Activated naive CD4-positive, alpha-beta T cell treated with anti-CD3 and anti-CD28 coated beads, Interleukin-2, amount 10 ng/mL, durations not matched to agents 7 days and 5 days (primary cell): ENCODE measurements at places on chromosomes 1 and 21.

GRCh38 chr1:53575141-53575954 is 116.1 kb downstream of the DMRTB1 start:
- no peak overlapping the region for H3K27ac ChIP-seq
- H3K36me3 ChIP-seq, result no peaks in the 10 kb centered on the region
- no peak overlapping the region for H3K4me3 ChIP-seq
- no peak for DNase-seq
- H3K4me1 ChIP-seq, result no peaks in the 10 kb centered on the region

DNA sequence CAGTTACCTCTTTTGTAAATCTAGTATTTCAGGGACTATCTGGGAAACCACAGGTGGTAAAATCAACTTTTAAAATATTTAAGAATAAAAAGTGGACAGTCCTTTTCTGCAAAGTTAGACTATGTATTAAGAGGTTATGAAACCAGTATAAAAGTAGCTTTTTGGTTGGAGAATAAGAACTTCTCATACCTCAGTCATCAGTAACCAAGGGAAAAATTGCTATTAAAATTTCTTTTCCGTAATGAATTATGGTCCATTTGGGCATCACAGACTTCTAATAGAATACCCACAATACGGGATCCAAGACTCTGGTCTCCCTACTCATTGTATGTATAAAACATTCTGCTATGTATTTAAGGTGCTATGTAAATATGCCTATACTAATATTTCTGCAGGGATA is 51.9 kb downstream of the ABL2 start:
- H3K4me1 ChIP-seq, result no peaks in the 10 kb centered on the region
- H3K4me3 ChIP-seq, result no peak overlapping the region
- H3K27ac ChIP-seq, result no peak overlapping the region
- DNase-seq, result no peak
- H3K36me3 ChIP-seq, result no peaks in the 10 kb centered on the region

GRCh38 chr1:230303822-230304221 is 122.3 kb downstream of the PGBD5 start:
- peaks cover 14% of the 10 kb centered on the region for H3K27me3 ChIP-seq
- H3K27ac ChIP-seq, result no peak overlapping the region
- peaks cover 11% of the 10 kb centered on the region for H3K4me1 ChIP-seq
- no peak overlapping the region for H3K4me3 ChIP-seq
- H3K36me3 ChIP-seq, result no peaks in the 10 kb centered on the region
- DNase-seq, result no peak

GRCh38 chr1:40389871-40390560 is 16.5 kb downstream of the SMAP2 start:
- peak overlapping the region; percentile 55 for H3K4me3 ChIP-seq
- DNase-seq, result peak; percentile 31

- H3K27ac ChIP-seq, result no peak overlapping the region
- H3K4me1 ChIP-seq, result no peaks in the 10 kb centered on the region
- no peak for DNase-seq
- no peaks in the 10 kb centered on the region for H3K27me3 ChIP-seq
Measured at GRCh38 chr21:39156024-39156423, 27.2 kb downstream of the PSMG1 start.

- H3K4me1 ChIP-seq, result no peaks in the 10 kb centered on the region
- no peaks in the 10 kb centered on the region for H3K36me3 ChIP-seq
- DNase-seq, result peak; percentile 72
Measured at GRCh38 chr1:204941421-204942338, 71.0 kb downstream of the NFASC start.

GRCh38 chr1:44237721-44238457 is 24.6 kb downstream of the DMAP1 start:
- H3K4me3 ChIP-seq, result no peak overlapping the region
- no peaks in the 10 kb centered on the region for H3K36me3 ChIP-seq
- DNase-seq, result peak; percentile 57
- peaks cover 7% of the 10 kb centered on the region for H3K4me1 ChIP-seq
- no peaks in the 10 kb centered on the region for H3K27me3 ChIP-seq

- H3K4me3 ChIP-seq, result no peak overlapping the region
- no peaks in the 10 kb centered on the region for H3K27me3 ChIP-seq
- no peak for DNase-seq
- H3K4me1 ChIP-seq, result no peaks in the 10 kb centered on the region
- H3K27ac ChIP-seq, result no peak overlapping the region
Measured at GRCh38 chr1:65478379-65479026, 58.0 kb downstream of the LEPR start.

GRCh38 chr1:110390692-110391245 is at the start of gene SLC16A4:
Gene SLC16A4 (minus strand): TSS chr1:110391026. CDS start chr1:110389323, 1,703 bp downstream.
- H3K4me1 ChIP-seq, result peaks cover 5% of the 10 kb centered on the region
- no peak for DNase-seq
- H3K27me3 ChIP-seq, result no peaks in the 10 kb centered on the region
- no peak within 1 kb of the TSS for H3K4me3 ChIP-seq
- H3K36me3 ChIP-seq, result peaks cover 27% of the 10 kb centered on the region

GRCh38 chr1:157117527-157118057 is 18.0 kb upstream of the ETV3L start:
- peak overlapping the region; percentile 71 for H3K27ac ChIP-seq
- H3K4me1 ChIP-seq, result peaks cover 18% of the 10 kb centered on the region
- peaks cover 29% of the 10 kb centered on the region for H3K27me3 ChIP-seq
- peaks cover 8% of the 10 kb centered on the region for H3K36me3 ChIP-seq
- no peak for DNase-seq

GRCh38 chr21:26597031-26597430 is 23.9 kb upstream of the CYYR1 start:
- no peaks in the 10 kb centered on the region for H3K36me3 ChIP-seq
- no peaks in the 10 kb centered on the region for H3K4me1 ChIP-seq
- no peak overlapping the region for H3K27ac ChIP-seq
- DNase-seq, result no peak
- H3K4me3 ChIP-seq, result no peak overlapping the region
- H3K27me3 ChIP-seq, result no peaks in the 10 kb centered on the region

DNA sequence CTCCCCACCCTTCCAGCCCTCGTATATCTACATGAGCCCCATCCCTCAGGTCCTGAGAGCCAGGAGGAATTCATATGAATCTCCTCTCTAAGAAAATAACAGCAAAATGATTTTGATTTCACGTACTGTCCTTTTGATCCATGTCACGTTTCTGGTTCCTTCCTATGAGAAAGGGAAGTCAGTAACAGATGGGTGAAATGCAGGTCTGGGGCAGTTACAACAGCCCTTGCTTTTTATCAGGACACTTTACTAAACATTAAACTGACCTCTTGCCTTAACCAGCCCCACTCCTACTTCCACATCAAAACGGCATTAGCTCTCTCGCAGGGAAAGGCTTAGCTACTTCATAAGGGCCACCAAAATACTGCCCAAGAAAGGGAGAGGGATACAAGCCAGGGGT is 59.0 kb downstream of the SPATA46 start:
- H3K27me3 ChIP-seq, result peaks cover 8% of the 10 kb centered on the region
- no peak overlapping the region for H3K27ac ChIP-seq
- no peak overlapping the region for H3K4me3 ChIP-seq
- no peaks in the 10 kb centered on the region for H3K4me1 ChIP-seq

DNA sequence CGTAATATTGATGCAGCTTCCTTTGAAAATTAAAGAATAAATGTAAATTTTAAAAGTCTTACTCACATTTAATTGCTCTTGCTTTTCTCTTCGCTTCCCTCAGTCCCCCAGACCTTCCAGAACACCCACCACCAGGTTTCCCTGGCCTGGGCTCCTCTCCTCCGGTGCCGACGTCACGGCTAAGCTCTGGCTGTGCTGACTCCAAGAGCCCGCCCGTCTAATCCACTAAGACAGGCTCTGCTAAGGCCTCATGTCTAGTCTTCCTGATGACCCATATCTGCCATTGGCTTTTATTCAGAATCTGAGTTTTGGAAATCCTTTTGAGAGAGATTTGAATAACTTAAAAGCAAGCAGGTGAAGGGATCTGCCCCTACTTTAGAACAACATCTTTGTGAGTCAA is 53.9 kb upstream of the NADK start:
- H3K36me3 ChIP-seq, result peaks cover 32% of the 10 kb centered on the region
- DNase-seq, result no peak
- H3K27me3 ChIP-seq, result no peaks in the 10 kb centered on the region
- H3K4me1 ChIP-seq, result peaks cover 6% of the 10 kb centered on the region

- H3K27me3 ChIP-seq, result peaks cover 4% of the 10 kb centered on the region
- H3K4me3 ChIP-seq, result peak overlapping the region; percentile 91
- peaks cover 63% of the 10 kb centered on the region for H3K36me3 ChIP-seq
- H3K27ac ChIP-seq, result peak overlapping the region; percentile 93
- DNase-seq, result no peak
Measured at GRCh38 chr1:159921251-159921650, 4.1 kb downstream of the TAGLN2 start.
